Stimulated activated CD4-positive, alpha-beta T cell treated with anti-CD3 and anti-CD28 coated beads, Interleukin-1b, Interleukin-23, amount 100 ng/mL, for 4 hours (primary cell): ENCODE measurements at places on chromosomes 6 and 20.

- DNase-seq = no peak
Observed at GRCh38 chr6:160978141-160978901, 13.2 kb upstream of the MAP3K4 start.

DNA sequence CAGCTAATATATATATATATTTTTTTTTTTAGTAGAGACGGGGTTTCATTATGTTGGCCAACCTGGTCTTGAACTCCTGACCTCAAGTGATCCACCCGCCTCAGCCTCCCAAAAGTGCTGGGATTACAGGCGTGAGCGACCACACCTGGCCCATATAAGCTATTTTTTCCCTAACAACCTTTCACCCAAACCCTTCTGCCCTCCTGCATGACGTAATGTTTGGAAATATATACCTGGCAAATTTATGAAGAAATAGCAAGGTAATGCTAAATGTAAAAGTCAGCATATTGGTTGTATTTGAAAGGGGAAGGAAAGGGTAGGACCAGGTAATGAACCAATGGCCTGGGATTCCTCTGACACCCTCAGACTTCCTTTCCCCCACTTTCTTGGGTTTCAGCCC, 325.5 kb upstream of the ARID1B start:
- no peak for DNase-seq

DNA sequence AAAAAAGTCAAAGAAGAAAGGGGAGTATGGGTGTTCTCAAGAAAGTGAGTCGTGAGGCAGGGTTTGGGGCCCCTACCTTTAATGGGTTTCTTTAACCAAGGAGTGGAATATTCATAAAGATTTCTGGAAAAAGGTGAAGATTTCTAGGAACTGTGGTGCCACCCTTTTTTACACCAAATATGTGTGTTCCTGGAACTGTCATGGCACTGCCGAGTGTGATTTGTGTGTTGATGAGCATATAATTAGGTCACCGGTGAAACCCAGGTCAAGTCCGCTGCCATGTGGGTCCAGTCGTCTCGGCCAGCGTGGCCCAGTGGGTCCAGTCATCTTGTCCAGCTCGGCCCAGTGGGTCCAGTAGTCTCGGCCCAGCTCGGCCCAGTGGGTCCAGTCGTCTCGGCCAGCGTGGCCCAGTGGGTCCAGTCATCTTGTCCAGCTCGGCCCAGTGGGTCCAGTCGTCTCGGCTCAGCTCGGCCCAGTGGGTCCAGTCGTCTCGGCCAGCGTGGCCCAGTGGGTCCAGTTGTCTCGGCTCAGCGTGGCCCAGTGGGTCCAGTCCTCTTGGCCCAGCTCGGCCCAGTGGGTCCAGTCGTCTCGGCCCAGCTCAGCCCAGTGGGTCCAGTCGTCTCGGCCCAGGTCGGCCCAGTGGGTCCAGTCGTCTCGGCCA, 8.3 kb upstream of the EEF1A2 start:
- no peak for DNase-seq

DNA sequence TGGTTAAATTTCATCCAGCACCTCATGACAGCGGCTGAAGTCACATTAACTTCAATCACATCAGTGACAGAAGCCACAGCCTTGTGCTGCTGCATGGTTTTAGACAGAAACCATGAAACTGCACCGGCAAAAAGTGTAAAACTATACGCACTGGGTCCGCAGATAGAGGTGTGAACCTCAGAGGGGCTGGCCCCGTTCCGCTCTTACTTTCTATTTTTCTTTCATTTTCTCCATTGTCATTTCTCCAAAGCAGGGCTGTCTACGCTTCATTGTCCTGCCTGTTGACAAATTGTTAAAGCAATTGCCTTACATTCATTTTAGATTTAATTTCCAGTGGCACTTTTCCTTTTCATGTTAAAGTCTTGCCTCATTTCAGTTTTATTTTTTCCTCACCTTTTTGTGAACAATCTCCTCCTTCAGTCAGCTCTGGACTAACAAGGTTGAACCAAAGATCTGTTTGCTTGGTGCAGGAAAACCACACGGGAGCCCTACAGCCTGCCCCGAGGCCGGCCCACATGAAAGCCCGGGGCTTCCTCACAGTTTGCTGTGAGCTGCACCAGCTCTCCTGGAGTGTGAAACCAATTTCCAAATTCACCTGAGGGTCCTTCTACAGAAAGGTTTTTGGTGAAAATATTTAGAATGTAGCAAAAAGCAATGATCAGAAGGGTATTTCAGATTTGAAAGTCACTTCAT, 63.7 kb downstream of the PRR18 start:
- DNase-seq = no peak

- DNase-seq = no peak
Observed at GRCh38 chr6:94372229-94372628, 952.9 kb upstream of the EPHA7 start.

DNA sequence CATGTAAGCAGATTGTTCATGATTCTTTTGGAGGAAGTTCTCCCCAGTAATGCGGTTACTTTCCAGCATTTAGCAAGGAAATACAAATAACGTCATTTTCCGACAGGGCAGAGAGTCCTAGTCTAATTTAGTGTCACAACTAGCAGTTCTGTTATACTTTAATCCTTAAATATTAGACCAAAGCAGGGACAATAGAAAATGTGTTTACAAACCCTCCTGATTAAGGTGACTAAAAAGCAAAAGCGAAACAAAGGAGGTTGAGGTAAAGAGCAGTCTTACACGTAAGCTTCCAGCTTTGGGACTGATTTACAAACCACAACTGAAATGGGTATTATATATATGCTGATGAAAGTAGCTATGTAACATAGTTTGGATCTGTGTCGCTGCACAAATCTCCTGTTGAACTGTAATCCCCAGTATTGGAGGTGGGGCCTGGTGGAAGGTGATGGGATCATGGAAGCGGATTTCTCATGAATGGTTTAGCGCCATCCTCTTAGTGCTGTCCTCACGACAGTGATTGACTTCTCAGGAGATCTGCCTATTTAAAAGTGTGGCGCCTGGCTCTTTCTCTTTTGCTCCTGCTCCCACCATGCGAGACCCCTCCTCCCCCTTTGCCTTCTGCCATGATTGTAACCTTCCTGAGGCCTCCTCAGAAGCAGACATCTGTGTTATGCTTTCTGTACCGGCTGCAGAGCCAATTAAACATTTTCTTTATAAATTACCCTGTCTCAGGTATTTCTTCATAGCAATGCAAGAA, 81.9 kb downstream of the PLCB1 start:
- no peak for DNase-seq
